ENCODE measurements at places on chromosomes 16 and 17. TPM values are rescaled to one million over a fixed set of nuclear protein-coding genes. Genes with fewer than 3 reads are reported as not detected.

GRCh38 chr17:59542960-59543635 lies 22.3 kb upstream of the DHX40 start:
- no peak for DNase-seq

DNA sequence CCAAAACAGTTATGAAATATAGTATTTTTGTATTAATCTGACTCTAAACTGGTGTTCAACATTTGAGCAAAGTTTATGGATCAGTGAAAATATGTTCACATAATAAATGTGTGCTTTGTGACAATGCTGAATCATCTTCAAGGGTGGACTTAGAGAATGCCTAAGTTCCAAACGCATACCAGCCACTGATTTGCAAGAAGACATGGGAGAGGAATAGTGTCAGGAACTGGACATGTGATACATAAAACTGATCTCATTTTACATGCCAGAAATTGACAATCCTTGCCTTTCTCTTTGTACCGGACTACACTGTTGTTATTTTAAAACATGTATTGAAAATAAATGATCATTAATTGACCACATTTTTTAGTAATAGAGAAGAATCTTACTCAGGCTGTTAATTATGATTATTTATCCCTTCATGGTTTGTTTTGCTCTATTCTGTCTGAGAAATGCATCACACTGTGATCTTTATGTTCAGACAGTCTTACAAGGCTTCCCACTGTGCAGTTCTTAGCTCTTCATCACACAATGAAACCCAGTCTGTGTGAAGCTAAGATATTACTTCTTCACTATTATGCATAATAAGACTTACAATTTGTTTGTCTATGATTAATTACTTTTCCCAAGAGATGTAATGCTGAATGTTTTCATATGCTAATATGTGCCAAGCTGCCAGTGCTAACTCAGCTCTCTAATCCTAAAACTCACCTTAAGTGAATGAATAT lies 1180.6 kb upstream of the CDH8 start:
- no peak for DNase-seq

DNA sequence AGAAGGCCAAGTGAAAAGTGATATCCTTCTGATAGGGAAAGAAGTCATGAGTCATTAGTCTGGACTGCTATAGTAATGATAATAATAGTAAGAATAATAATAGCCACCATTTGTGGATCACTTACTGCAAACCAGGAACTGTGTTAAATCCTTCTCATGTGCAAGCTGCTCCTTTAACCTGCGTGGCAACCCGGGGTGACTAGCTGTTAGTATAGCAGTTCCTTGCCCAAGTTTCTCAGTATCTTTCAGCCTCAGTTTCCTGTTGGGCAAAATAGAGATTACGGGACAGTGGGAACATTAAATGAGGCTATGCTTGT lies 129.5 kb downstream of the CDH13 start:
- no peak for DNase-seq

- peak; percentile 97 for DNase-seq
Observed at GRCh38 chr17:45228763-45229539, 7.3 kb downstream of the FMNL1 start.

GRCh38 chr17:22253007-22253406 lies 560.7 kb downstream of the KCNJ18 start:
- no peak for DNase-seq

- no peak for DNase-seq
Observed at GRCh38 chr17:19683117-19683516, 33.3 kb downstream of the SLC47A2 start.

DNA sequence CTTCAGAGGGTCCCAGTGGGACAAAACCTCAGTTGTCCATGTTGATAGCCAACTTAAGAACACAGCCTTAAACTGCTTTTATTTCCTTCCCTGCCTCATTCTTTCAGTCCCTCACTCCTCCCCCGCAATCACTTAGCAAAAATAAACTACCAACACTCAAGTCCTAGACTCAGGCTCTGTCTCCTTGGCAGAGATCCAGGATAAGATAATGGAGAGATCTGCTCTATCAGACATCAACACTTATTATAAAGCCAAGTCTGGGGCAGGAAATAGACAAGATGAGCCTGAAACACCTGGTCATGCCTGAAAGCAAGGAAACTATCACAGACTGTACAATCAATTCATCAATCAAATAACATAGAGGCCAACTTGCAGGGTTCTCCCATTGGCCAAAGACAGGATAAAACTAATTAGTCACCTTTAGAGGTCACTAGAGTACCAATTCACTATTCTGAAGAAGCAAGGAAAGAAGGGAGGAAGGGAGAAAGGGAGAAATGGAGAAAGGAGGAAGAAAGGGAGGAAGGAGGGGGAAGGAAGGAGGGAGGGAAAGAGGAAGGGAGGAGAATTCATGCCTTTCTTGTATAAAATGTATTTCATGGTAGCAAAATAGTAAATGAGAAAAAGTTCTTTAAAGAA lies 15.7 kb downstream of the HYDIN start:
- DNase-seq, result no peak

DNA sequence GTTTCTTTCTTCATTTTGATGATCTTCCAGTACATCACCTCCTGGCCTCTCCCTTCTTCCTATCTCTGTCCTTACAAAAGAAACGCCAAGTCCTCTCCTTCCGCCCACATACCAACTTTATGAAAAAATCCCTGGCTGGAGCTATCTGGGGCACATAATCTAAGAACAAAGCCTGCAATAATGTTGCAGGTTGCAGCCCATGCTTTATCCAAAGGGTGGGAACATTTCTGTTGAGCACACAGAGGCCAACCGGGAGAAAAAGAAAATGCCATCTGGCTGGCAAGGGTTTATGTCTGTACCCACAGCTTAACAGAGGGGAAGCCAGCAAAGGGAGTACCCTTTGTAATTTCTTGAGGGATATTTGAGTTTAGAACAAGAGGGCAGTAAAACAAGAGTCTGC lies 409.6 kb downstream of the SOX9 start:
- DNase-seq, result no peak

DNA sequence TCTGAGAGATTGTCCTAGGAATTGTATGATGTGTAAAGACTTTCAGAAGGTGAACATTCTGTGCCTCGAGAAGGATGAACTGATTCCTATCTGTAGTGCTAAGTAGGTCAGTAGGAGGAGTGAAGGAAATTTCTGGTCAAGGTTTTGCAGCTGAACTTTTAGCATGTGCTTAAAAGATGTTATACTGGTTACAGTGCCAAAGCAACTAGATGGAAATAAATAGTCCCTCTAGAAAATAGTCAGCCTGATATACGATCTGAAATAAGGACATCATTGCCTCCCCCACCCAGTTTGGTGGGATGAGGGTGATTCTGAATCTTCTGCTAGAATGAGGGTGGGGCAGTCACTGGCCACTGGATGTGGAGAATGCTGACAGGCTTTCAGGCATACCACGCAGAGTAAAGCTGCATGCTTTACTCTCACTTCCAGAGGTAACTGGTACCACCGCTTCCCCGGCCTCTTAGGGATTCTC lies 57.2 kb upstream of the VPS4A start:
- DNase-seq, result no peak

GRCh38 chr17:45745601-45746494 lies 38.3 kb upstream of the CRHR1 start:
- DNase-seq, result no peak

DNA sequence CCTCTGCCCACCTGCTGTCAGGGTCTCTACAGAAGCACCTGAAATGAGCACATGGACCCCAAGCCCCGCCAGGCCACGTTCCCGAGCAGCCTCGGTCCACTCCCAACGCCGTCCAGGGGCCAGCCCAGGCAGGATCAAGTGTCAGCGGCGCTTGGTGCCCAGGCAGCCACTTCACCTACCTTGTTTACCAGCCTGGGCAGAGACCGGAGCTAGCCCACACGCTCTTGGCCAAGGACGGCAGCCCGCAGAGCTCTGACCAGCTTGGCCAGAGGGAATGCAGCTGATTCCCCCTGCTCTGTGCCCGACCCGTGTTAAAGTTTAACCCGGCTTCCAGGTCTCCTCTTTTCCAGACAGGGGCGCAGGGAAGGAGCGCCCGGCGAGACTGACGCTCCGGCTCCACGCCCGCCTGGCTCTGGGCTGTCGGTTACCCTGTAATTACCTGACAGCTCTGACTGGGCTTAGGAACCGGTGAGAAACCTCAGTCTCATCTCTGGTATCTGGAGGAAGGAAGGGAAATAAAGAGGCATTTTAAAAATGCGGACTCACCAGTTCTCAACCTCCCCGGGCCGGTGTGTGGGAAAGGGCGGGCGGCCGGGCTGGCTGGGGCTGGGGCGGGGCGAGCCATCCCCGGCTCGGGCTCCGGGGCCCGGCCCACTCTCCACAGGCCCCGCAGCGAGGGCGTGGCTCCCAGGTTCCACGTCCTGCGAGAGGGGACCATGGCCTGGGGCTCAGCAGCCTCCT lies 4.6 kb downstream of the KIFC3 start:
- DNase-seq, result no peak

The PPM1E gene
- total RNA-seq, result 2.3 TPM

The NPIPB6 gene
- total RNA-seq, result 0.73 TPM

The CCL14 gene
- 10.3 TPM for total RNA-seq

The CFAP52 gene
- total RNA-seq, result not detected

The ATP2A3 gene
- 7.7 TPM for total RNA-seq
